Stimulated activated CD4-positive, alpha-beta T cell treated with anti-CD3 and anti-CD28 coated beads, Interleukin-12 subunit alpha, Interleukin-12 subunit beta, amount 100 ng/mL, for 4 hours (primary cell): ENCODE measurements at places on chromosomes 7 and 10.

- DNase-seq: no peak
These were observed 82.8 kb upstream of the GRB10 start for GRCh38 chr7:50865450-50865849.

DNA sequence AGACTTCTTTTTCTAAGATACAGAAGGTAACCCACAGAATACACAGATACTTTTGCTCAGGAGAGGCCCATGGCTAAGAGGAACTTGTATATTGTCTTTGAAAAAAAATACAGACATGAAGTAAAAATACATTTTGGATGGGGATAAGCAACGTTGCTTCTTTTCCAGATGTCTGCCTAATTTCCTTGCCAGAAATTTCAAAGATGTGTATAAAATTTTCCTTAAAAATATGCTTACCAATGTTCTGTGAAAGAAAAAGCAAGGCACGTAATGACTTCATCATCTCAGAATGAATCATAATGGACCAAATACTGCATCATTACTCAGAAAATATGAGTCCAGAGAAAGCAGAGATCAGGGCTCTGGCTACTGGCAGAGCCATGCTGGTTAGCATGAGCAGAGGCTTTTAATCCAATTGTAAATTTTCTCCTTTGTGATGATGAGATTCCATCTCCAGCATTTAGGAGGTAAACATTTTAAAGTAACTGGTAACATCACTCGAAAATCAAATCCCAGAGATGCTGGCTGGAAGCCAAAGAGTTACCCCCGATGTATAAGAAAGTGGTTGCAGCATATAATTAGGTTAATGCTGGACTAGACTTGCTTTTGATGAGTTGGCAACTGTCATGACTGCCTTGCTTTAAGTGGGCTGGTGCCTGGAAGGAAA is 272.5 kb downstream of the SEMA3A start:
- DNase-seq: no peak

DNA sequence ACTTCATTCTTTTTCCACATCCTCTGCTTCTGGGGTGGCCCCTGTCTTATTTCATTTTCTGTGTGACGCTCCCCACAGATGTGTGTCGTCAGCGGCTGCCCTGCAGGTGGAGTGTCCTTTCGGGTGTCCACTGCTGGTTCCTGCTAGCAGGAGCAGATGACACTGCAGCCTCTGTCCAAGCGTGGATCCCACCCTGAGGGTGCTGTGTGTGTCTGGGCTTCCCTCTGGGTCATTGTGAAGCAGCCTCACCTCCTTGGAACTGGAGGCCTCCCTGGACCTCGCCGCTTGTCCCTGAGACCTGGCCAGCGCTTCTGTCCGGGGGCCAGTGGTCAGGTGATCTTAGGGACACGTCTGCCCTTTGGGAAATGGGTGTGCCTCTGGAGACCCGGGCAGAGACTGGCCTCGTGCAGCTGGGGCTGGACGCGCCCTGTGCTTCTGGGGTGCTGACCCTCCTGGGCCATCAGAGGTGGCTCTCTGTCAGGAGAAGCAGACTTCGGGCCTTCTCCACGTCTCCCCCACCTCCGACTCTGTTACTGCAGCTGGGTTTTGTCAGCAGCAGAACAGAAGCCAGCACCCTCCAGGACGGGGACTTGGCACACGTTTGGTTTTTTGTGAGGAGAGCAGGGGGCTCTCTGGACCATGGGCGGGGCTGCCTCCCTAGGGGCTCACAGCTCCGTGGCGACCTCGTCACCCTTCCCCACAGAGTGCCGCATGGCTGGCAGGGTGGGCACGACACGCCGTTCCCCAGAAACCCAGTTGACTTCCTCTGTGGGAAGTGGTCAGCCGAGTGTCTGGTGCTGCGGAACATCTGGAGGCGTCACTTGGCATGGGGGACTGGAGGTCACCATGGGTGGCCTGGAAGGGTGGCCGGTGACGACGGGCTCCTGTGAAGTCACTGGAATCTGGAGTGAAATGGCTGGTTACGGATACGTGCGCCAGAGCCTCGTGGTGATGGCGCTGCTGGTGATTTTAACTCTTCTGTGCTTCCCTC is 48.4 kb downstream of the INPP5A start:
- DNase-seq: no peak

DNA sequence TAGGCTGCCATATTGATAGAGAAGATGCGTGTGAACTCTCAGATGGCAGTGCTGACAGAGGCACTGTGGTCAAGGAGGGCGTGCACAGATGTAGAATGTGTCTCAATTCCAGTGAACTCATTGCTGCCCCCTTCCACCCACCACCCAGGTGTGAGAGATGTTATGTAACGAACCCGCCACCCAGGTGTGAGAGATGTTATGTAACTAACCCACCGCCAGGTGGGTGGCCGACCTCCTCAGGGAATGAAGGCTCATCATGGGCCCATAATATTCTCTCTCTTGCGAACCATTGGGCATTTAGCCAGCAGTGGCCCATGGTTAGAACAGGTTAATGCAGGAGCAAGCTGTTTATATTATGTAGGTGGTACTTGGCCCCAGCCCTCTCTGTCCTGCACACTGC is 140.4 kb upstream of the MTPN start:
- no peak for DNase-seq

DNA sequence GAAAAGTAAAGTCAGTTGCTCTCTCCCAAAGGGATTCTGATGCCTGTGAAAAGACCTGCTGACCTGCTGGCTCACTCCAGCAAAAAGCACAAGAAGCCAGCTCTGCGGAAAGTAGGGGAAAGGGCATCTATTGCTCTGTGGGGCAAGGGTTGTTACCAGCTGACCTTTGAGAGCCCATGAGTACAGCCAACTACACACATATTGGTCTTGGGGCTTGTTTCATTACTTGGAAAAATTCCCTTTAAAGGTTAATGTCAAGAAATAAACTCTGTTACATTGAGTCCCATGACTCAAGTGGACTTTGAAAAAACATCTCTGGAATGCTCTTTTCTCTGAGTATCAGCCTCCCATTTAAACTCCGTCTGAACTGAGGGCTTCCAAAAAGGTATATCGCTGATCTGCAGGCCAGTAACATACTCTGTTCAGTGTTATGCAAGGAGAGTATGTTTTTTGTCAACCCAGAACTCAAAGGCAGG is 53.2 kb downstream of the PANK1 start:
- DNase-seq: no peak

GRCh38 chr7:134724606-134725005 is 54.8 kb upstream of the CALD1 start:
- no peak for DNase-seq
